Right ventricle myocardium inferior (tissue), 1 donor: ENCODE measurements at places on chromosomes 3 and 15.

GRCh38 chr15:47820747-47821319 is 103.5 kb downstream of the SEMA6D start:
- DNase-seq, result no peak

GRCh38 chr3:159600291-159600690 is 388.3 kb upstream of the IL12A start:
- DNase-seq, result no peak

DNA sequence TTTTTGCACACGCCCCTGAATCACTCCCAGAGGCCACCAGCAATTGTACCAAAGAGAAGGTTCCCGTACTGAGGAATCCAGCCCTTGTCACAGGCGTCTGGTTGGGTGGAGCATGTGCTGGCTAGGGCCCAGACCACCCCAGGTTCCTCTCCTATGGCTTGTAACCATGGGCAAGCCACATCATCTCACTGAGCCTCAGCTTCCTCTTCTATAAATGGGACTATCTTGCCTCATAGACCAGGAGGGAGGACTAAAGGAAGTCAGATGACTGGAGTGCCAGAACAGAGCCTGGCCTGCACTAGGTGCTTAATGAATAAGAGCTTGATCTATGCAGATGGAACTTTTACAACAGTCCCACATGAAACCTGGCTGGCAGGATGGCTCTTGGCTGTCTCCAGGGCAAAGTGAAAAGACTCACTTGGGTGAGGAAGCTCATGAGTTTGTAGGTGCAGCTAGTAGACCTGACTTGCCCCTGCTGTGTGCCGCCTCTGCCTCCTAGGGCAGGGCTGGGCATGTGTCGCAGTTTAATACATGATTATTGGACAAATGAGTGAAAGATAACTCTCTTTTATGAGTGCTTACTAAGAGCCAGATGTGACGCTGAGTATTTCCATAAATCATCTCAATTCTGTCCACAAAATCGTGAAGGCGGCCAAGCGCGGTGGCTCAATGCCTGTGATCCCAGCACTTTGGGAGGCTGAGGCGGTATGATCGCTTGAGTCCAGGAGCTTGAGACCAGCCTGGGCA is 29.3 kb downstream of the CTSH start:
- peak; percentile 79 for DNase-seq

DNA sequence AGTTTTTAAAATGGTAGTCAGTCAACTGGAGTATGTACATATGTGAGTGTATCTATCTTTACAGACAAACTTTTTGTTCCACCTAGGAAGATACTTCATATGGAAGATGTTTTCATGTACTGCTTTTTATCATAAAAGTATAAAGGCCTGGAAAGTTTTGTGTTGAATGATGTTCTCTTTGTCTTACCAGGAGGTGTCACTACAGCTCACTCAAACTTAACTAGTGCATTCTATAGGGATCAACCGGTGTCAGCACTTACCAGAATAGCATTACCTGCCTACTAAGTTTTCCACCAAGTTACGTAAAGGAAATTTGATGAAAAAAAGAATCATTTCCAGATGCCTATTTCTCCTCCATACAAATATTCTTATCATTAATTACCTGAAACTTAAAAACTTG is 522.6 kb upstream of the SEMA6D start:
- no peak for DNase-seq

GRCh38 chr3:24387000-24387399 is 107.7 kb downstream of the THRB start:
- no peak for DNase-seq

- no peak for DNase-seq
These were observed 69.9 kb downstream of the RGMA start for GRCh38 chr15:93019090-93019489.

DNA sequence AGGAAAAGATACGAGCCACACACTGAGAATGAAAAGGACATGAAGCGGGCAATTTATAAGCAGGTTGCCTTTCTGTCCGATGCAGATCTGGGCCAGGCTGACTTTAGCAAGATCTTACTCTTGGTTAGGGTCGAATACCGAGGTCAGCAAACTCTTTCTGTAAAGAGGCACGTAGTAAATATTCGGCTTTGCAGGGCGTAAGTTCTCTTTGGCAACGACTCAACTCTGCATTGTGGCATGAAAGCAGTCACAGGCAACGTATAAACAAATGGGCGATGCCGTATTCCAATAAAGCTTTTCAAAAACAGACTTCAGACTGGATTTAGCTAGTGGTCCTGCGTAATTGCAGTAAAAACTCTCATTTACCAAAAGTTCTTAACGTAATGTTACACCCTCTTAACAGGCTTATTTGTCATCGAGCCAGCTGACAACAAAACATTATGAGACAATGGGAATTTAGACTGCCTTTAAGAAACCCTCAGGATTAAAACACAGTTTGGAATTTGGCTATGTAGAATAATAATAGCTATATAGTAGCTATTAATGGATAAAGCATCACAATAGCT is 13.1 kb upstream of the RPL35A start:
- no peak for DNase-seq

GRCh38 chr3:191721390-191721861 is 260.5 kb downstream of the PYDC2 start:
- no peak for DNase-seq
